ENCODE measurements at places on chromosomes 2 and 18. TPM values are rescaled to one million over a fixed set of nuclear protein-coding genes. Genes with fewer than 3 reads are reported as not detected.

Gene EMILIN1
- 2.1 TPM for total RNA-seq

Gene NFATC1
- total RNA-seq, result 23.4 TPM

Gene PDCD1
- total RNA-seq, result 0.17 TPM

Gene BCL2
- 1.4 TPM for total RNA-seq

Gene ACVR1C
- total RNA-seq, result 0.59 TPM

All from endodermal cell (in vitro differentiated cells).